NCI-H1694 (cell line): ENCODE measurements at places on chromosomes 4 and X.

DNA sequence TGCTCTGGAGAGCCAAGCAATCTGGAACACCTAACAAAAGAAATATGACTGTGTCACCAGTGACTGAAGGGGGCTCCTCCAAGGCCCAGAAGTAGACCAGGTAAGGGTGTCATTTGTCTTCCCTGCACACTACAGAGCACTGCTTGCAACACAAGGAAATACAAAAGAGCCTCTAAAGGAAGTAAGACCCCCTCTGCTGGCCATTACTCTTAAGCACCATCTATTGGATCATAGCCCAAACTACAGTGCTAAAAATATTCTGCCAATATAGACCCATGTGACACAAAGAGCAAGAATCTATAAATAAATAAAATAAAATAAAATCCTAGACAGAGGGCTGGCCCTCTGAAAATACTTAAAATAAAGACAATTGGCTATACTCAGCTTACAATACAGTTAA, 528.7 kb downstream of the TMA16 start:
- DNase-seq = no peak

- no peak for DNase-seq
Observed at GRCh38 chr4:56052966-56053365, 104.2 kb downstream of the CEP135 start.

- DNase-seq = no peak
Observed at GRCh38 chr4:76028350-76028765, 5.1 kb upstream of the CXCL10 start.

DNA sequence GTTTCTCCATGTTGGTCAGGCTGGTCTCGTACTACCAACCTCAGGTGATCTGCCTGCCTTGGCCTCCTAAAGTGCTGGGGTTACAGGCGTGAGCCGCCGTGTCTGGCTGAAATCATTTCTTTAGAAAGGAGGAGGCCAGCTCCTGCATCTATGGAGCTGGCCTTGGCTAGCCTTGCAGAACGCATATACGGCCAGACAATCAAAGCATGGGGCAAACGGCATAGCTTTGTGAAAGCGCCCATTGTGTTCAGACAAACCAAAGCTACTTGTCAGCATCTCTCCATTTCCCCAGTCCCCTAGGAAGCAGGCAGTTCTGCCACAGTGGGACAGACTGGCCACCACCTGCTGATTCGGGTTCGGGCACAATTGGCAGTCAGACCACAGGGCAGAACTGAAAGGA, 48.9 kb upstream of the IQSEC2 start:
- DNase-seq = no peak

GRCh38 chrX:136759968-136760367, 20.8 kb downstream of the ARHGEF6 start:
- no peak for DNase-seq

- DNase-seq = no peak
Observed at GRCh38 chr4:158786121-158786601, 17.3 kb downstream of the FNIP2 start.

- DNase-seq = no peak
Observed at GRCh38 chr4:38615847-38616246, 48.2 kb upstream of the KLF3 start.

- DNase-seq = no peak
Observed at GRCh38 chr4:184528713-184529112, 54.4 kb upstream of the IRF2 start.

DNA sequence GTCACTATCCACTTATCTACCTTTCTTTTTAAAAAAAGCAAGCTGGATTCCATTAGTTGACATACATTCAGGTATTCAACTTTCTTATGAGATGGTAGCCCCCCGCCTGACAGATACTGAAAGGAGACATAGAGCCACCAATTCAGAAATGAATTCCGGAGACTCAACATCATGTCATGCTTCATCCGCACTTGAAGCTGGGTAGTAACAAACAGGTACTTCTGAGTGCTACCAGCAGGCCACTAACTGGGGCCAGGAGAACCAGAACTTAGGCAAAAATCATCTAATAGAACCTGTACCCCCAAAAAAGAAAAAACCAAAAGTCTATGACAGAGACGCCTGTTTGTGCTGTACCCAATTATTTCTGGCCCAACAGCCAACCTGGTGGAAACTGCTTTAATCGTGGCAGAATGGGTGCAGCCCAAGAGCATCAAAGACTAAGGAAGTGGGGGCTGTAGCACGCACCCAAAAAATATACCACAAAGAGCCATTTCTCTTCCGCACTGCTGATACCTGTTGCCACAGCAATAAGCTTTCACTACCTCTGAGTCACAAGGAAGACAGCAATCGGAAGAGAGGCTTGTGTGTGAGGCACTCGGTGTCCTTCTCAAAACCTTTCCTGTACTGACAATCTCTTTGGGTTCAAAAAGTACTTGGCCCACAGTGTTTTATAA, 84.8 kb downstream of the AFAP1 start:
- no peak for DNase-seq

- DNase-seq = no peak
Observed at GRCh38 chrX:69323786-69324720, 158.8 kb upstream of the PJA1 start.

DNA sequence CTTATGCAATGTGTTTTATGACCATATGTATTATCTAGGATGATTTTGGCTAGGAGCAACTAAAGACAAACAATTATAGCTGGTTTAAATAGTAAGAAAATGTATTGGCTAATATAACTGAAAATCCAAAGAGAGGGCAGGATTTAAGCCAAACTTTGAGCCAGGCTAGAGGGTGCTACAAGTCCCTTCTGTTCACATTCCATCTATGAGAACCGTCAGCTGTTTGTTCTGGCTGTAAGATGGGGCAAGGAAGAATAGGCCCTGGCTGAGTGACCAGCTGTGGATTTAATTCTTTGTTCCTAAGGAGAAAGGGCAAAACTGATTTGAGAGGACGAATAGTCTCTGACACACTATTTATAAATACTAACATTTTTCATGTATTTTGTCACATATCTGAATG, 79.2 kb upstream of the UGT8 start:
- DNase-seq = no peak

DNA sequence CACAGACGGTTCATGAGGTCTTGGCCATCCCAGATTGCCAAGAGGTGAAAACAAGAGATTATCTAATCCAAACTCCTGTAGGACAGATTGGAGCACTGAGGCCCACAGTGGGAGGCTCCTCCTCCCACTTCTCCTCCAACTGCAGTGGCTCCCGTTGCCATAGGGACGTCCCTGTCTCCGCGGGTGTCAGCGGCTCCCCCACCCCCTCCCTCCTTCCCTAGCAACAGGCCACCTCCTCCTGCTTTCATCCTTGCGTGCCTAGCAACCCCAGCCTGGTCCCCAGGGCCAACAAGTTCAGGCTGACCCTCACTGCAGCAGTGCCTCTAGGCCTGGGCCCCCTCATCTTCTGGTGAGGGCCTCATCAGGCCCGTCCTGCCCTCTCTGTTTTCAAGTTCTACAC, 6.8 kb upstream of the IQSEC2 start:
- DNase-seq = no peak

- no peak for DNase-seq
Observed at GRCh38 chr4:2489841-2490552, 21.1 kb downstream of the RNF4 start.

GRCh38 chrX:27598312-27598711, 8.2 kb downstream of the DCAF8L2 start:
- DNase-seq = no peak

- no peak for DNase-seq
Observed at GRCh38 chr4:627347-628125, 2.2 kb downstream of the PDE6B start.

DNA sequence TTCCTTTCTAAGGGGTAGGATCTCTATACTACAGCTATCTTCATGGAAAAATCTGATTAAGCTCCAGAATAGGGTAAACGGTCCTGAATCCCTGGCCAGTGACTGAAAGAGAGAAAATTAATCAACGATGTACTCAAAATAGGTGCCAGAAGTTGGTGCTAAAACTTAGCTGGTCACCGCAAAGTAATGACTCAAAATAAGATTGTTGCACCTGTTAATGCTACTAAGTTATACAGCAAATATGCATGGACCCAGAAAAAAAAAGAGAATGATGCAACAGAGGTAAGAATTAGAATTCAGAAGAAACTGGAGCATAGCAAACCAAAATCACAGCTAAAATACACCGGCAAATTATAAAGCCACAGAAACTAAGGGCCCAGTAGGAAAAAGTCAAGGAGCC, 239.7 kb upstream of the FAM241A start:
- no peak for DNase-seq

DNA sequence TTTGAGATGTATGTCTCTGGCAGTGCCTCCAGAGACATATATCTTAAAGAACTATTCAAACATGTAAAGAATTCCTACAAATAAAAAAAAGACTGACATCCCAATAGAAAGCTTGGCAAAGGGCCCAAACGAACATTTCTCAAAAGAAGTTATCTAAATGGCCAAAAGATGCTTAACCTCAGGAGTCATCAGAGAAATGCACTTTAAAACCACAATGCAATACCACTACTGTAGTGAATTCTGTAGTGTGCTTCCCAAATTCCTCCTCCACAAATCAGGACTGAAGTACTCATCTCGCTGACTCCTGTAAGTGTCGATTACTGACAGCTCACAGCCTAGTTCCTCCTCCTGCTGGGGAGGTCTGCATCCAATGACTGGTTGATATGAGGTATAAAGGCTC, 129.0 kb upstream of the MAMLD1 start:
- DNase-seq = no peak

GRCh38 chrX:123083924-123084323, 100.2 kb upstream of the GRIA3 start:
- DNase-seq = no peak

- no peak for DNase-seq
Observed at GRCh38 chrX:56947699-56948098, 47.6 kb downstream of the SPIN3 start.

DNA sequence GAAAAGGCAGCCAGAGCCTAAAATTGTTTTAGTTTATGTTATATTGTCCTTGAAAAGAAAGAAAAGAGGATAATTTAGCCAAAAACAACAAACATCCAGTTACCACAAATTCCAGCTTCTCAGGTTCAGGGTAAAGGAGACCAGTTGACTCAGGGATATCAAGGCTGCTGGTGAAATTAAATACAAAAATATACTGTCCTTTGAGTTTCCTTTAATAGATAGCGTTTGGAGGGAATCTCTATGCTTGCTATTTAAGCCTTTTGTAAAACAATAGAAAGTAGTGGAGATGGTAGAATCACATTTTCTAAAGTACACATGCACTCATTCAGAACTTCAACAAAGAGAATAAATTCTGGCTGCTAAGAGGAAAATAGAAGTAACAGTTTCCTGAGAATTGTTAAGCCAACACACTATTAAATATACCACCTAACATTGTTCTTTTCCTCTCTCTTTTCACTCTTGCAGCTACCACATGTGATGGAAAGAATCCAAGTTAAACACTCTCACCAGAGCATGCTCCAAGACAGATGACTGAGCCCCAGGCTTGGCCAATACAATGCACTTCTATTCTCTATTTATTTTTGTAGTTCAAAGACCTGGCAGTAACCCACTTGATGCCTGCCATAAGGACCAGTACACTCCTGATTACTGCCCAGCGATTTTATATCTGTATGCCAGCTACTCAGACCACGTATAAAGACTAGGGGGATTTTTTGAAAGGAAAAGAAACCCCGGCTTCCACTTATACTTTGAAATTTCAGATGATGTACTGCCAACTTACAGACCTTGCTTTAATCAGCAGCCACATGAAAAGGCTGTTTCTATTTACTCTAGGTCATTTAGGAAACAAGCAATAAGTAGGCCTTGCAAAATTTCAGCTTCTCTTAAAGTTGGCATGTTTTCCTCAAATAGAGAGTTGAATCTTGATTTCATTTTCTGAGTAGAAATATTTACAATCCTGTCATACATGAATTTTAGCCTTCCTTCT, 756.9 kb downstream of the FAT4 start:
- DNase-seq = peak; percentile 10

DNA sequence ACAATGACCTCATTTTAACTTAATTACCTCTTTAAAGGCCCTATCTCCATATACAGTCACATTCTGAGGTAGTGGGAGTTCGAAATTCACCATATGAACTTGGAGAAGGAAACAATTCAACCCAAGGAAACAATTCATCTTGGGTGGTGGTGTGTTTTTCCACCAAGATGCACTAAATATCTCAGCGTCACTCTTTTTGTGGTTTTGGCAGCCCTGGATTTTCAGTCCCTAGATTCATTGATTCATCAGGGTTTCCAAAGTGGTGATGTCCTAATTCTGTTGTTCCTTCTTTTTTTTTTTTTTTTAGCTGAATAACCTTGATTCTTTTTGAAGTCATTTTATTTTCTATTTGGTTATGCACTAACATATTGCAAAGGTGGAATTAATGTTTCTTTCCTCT, 162.6 kb upstream of the RAPGEF2 start:
- no peak for DNase-seq

DNA sequence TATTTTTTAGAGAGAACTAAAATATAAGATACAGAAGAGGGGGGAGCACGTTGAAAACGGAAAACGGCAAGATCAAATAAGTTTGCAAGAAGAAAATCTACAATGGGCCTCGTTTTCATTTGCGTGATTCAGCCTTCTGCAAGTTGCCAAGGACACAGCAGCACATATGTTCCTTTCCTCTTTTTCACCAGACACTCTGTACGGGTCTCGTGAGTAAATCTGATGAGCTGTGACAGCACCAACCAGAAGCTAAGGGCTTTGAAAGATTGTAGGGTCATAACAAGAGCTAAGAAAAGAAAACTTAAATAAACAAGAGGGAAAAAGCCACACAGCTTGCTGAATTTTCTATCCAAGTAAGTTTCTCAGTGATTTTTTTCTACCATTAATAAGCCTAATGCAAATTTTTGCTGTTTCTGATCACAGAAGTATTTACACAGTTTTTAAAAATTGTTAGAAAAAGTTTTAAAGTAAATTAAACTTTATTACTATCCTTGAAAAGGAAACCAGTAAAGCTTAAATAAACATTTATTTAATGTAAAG, 63.4 kb downstream of the SCML2 start:
- DNase-seq = no peak

DNA sequence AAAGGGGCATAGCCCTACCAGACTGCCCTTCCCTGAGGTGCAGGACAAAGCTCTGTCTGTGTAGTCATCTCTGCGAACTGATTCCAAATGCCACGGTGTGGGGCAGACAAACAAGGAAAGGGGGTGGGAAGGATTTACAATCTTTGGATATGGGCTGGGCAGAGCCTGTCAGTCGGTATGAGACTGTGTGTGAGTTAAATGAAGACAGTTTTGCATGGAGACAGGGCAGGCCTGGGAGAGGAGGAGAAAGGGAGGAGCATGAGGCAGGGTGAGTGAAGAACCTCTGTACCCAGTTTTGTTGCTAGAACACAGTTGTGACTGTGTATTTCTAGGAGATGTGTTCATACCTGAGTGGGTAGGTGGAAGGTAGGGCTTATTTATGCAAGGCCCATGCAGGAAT, 59.4 kb upstream of the MSN start:
- DNase-seq = no peak

GRCh38 chr4:139025841-139026240, 10.3 kb downstream of the NOCT start:
- no peak for DNase-seq

DNA sequence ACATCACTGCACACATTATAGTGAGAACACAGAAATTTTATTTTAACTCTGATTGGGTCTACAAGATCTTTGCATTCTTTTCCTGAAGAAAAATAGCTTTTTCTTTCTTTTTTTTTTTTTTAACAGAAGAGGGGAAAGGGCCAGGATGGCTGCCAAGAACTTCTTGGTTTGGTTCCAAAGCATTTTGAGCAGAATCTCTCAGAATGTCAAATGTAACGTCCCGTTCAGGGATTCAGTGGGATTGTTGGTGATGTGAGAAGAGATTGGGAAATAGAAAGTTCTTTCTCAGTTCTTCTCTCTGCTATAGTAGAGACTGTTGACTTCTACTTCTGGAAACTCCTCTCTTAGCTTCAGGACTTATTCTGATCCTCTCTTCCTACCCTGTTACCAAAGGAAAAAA, 70.9 kb upstream of the CBR4 start:
- DNase-seq = peak; percentile 10

GRCh38 chrX:103878466-103879122, 46.5 kb upstream of the RAB9B start:
- no peak for DNase-seq
